D341Med (cell line): ENCODE measurements at places on chromosomes 4 and X.
A peak's percentile ranks its signal among the peaks of the same experiment; 100 is the strongest.

DNA sequence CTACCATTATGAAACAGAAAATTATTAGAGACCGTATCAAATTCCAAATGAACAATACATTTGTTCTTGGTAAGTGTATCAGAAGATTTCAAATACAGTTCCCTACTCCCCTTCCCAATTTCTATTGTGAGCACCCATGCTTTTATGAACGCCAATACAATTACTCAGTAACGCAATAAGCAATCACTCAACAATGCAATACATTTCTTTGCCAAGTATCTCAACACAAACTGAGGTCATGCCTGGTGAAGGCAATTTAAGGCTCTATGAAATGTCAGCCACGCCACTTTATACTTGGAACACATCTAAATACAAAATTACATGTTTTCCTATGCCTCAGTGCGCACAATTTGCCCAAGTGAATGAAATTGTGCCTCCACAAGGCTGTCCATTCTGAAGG lies 712 bp downstream of the PNPLA4 start:
- DNase-seq = no peak

- no peak for DNase-seq
Observed at GRCh38 chr4:145860446-145860845, 78.2 kb downstream of the ZNF827 start.

GRCh38 chrX:38183596-38183995 lies 37.1 kb downstream of the SRPX start:
- DNase-seq = no peak

- no peak for DNase-seq
Observed at GRCh38 chrX:154409222-154409871, at the start of gene DNASE1L1. Gene DNASE1L1, minus strand, starts transcription at chrX:154409254. Its CDS starts 3,686 bp downstream, at chrX:154405568.

GRCh38 chr4:94957030-94957429 lies 199.3 kb downstream of the BMPR1B start:
- DNase-seq = no peak

DNA sequence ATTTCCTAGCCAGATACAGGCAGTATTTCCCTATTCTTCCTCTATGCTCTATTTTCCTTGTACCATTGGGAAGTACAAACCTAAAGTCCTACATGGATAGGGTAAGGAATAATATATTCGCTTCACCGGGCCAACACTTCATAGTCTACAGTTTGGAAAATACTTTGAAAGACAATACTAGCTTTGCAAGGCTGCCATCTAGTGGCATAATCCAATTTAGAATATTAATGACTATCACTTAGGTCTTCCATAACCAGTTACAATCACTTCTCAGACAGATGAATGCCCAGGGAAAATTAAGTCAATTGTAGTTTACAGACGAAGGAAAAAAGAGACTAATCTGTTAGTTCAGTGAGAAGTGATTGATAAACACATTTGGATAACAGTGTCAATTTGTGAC lies 141.0 kb upstream of the FAM47C start:
- peak; percentile 8 for DNase-seq

GRCh38 chr4:6840062-6840976 lies 57.8 kb downstream of the KIAA0232 start:
- DNase-seq = no peak

GRCh38 chrX:24018809-24019208 lies 8.2 kb downstream of the KLHL15 start:
- DNase-seq = no peak

- no peak for DNase-seq
Observed at GRCh38 chrX:52542311-52542710, 25.4 kb upstream of the XAGE1B start.

GRCh38 chr4:12446256-12446655 lies 1017.6 kb upstream of the HS3ST1 start:
- DNase-seq = no peak

- DNase-seq = peak; percentile 80
Observed at GRCh38 chr4:140049024-140049848, 104.7 kb downstream of the MAML3 start.

- DNase-seq = peak; percentile 47
Observed at GRCh38 chrX:140766024-140766611, 56.6 kb downstream of the LINC00632 start.
